ENCODE measurements at places on chromosomes 5 and 9.

- no peak for DNase-seq
Observed at GRCh38 chr5:145283141-145283810, 551.9 kb downstream of the PRELID2 start.

- DNase-seq, result no peak
Observed at GRCh38 chr5:140108093-140109017, 5.6 kb upstream of the PURA start.

DNA sequence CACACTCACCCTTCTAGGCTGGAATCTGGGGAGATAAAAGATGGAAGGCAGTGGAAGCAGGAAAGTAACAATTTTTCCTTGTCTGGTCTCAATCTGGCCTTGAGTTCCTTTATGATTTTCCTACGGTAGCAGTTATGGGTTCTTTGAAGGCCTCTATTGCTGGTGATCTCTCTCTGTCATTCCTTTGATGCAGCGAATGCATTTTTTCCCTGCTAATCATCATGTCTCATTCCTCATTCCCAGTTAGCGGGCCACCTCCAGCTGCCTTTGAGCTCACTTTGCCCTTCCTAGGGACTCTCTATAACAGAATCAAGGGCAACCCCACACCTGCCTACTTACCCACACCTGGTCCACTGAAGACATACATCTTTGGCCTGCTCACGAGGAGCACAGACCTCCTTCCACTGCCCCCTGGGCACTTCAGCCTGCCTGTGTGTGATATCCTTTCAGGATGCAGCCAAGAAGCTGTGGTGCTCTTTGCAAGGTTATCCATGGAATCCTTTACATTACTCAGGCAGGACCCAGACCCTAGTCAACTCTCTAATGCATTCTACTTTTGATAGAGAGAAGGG, 191.7 kb downstream of the DRD1 start:
- no peak for DNase-seq

- no peak for DNase-seq
Observed at GRCh38 chr5:87340716-87341115, 72.0 kb downstream of the CCNH start.

GRCh38 chr9:93613791-93614190, 37.4 kb downstream of the PHF2 start:
- DNase-seq, result no peak

GRCh38 chr9:96619124-96619465, 548 bp downstream of the CDC14B start:
- no peak for DNase-seq

DNA sequence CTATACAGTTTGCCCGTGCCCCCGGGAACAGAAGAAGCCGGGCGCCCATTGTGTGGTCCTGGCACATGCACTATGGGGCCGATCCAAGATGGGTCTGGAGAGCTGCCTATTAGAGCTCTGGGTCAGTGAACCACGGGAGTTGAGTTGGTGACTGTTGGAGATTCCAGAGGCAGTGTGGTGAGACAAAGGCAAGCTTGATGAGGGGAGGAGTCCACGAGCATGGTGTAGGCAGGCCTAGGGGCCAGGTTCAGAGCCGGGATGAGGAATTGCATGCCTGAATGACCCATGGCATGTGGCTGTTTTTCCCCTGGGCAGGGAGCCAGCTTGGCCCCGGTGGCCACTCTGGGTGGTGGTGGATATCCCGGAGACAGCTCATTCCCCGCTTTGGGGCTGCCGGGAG, 84.4 kb upstream of the STC2 start:
- DNase-seq, result no peak
